ENCODE measurements at places on chromosomes 11 and 22. TPM values are rescaled to one million over a fixed set of nuclear protein-coding genes. Genes with fewer than 3 reads are reported as not detected.

QSER1 gene
- total RNA-seq: 10.1 TPM

GRCh38 chr11:85495918-85496317, 131.2 kb downstream of the DLG2 start:
- no peaks in the 10 kb centered on the region for H3K27me3 ChIP-seq
- no peak overlapping the region for H3K4me3 ChIP-seq
- DNase-seq: no peak

DNA sequence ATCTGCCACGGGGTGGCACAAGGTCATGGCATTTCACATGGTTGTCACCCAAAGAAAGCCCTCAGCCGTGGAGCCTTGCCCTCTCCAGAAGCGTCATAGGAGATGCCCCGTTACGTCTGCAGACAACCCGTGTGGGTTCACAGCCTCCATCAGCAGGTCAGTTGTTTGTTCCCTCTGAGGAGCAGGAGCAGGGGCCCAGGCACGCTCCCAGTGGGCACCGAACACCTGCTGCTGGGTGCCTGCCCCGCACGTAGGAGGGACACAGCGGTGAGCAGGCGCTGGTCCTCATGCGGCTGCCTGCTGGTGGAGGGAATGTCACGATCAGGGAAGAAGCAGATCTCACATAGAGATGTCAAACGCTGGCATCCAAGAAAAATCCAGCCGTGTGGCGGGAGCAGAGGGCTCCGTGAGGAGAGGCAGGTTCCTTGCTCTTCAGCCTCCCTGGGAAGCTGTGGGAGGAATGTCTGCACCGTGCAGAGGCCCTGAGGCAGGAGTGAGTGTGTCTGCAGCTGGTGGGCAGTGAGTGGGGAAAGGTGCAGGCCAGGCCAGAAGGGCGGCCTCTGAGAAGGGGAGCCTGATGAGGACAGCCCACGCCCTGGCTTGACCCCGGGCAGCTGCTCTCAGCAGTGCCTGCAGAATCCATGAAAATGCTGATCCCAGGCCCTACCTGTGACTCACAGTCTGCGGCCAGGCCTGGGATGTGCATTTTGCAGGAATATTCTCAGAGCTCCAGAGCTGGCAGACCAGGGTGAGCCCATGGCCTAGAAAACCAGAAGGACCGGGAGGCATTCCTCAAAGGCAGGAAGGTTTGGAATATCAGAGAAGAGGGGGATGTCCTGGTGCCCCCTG, 36.4 kb upstream of the TH start:
- H3K36me3 ChIP-seq: no peaks in the 10 kb centered on the region
- no peak overlapping the region for H3K4me3 ChIP-seq
- no peak for DNase-seq
- no peaks in the 10 kb centered on the region for H3K27me3 ChIP-seq
- H3K27ac ChIP-seq: no peak overlapping the region
- peaks cover 6% of the 10 kb centered on the region for H3K4me1 ChIP-seq

DNA sequence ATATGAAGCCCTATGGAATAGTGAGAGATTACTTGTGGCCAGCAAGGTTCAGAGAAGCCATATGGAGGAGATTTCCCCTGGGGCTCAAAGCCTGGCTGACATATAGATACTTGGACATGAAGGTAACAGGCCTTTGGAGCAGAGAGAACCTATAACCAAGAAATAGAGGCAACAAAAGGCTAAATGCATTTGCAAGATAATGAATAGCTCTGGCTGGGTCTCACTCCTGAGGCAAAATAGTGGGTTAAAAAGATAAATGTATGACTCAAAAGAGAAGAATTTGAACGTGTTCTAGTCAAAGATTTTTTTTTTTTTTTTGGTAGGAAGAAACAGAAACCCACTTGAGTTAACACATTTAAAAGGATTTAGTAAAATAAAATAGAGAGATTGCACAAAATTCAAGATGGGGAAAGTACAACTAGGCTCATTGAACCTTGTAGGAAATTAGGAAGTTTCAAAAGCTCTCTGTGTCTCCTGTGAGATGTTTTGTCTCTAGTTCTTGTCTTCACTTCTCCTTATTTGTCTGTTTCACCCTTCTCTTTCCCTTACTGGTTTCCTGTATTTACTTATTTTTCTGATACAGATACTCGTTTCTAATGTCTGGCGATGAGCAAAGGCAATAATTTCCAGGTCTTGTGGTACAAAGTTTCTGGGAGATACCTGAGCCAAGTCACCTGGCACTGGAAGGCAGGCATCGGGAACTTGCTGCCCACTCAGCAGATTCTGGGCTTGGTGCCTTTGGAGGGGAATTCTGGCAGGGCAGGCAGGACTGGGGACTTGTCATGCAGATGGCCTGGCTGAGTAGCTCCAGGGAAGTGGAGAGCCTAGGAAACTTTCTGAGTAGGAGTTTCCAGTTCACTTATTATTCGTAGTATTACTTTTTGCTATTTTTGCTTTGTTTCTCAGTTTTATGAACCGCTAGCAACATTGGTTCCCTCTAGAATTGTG, 49.2 kb upstream of the SESN3 start:
- no peak overlapping the region for H3K27ac ChIP-seq
- H3K4me3 ChIP-seq: no peak overlapping the region
- H3K27me3 ChIP-seq: no peaks in the 10 kb centered on the region

SHANK3 gene
- not detected for total RNA-seq

DNA sequence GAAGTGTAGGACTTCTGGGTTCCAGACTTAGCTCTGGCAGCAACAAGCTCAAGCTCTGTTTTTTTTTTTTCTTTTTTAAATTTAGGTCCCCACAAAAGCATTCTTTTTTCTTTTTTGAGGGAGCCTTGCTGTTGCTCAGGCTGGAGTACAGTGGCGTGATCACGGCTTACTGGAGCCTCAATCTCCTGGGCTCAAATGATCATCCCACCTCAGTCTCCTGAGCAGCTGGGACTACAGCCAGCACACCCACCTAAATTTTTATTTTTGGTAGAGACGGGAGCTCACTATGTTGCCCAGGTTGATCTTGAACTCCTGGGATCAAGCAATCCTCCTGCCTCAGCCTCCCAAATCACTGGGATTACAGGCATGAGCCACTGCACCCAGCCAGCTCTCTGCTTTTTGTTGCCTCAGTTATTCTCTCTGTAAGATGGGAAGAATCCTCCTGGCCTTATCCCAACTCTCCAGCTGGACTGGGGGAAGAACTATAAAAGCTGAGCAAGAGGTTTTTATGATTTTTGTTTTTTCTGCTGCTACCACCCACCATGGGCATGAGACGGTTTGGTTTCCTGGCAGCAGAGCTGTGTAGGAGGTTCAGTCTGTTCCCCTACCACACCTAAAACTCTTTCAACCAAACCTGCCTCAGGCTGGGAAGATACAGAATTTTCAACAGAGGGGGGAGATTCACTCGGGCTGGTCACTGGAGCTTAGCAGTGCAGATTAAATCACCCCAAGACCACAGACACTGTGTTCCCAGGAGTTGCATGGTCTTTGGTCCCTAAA, 11.6 kb upstream of the MTFP1 start:
- H3K4me3 ChIP-seq: no peak overlapping the region
- no peaks in the 10 kb centered on the region for H3K27me3 ChIP-seq
- peaks cover 21% of the 10 kb centered on the region for H3K4me1 ChIP-seq
- H3K27ac ChIP-seq: no peak overlapping the region
- no peak for DNase-seq

OR4C6 gene
- total RNA-seq: not detected

RIMBP3C gene
- 0.14 TPM for total RNA-seq

- peaks cover 7% of the 10 kb centered on the region for H3K36me3 ChIP-seq
- H3K27ac ChIP-seq: no peak overlapping the region
- no peaks in the 10 kb centered on the region for H3K27me3 ChIP-seq
- no peak overlapping the region for H3K4me3 ChIP-seq
- DNase-seq: no peak
- no peaks in the 10 kb centered on the region for H3K4me1 ChIP-seq
Observed at GRCh38 chr11:85710917-85711316, 24.9 kb upstream of the CCDC89 start.

APOL1 gene
- total RNA-seq: 6.4 TPM

TMEM126B gene
- total RNA-seq: 16.8 TPM

DNA sequence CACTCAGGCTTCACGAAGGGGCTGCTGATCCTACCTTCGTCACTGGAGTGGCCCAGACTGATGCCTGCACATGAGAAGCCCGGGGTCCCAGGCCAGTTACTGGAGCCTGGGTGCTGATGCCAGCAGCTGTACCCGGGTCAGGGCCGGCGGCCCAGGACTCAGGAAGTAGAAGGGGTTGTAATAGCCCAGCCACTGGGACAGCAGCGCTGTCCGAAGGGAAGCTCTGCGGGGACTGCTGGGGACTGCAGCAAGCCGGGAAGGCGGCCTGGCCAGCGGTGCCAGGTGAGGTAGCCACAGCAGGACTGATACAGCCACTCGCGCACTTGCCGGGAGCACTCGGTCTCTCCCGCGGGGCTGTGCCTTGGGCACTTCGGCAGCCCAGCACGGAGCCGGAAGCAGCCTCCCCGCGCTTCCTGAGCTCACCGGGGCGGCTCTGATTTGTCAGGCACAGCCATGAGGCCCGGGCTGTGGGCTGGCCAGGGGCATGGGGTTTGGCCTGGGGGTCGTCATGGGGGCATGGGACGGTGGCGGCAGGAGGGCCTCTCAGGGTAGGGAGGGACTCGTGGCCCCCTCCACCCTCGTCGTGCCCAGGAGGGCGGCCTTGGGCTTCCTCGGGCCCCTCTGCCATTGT, 13.9 kb upstream of the OR8K1 start:
- no peak for DNase-seq
- H3K27ac ChIP-seq: no peak overlapping the region
- no peak overlapping the region for H3K4me3 ChIP-seq
- H3K4me1 ChIP-seq: no peaks in the 10 kb centered on the region
- no peaks in the 10 kb centered on the region for H3K27me3 ChIP-seq

UPK3A gene
- not detected for total RNA-seq

DNA sequence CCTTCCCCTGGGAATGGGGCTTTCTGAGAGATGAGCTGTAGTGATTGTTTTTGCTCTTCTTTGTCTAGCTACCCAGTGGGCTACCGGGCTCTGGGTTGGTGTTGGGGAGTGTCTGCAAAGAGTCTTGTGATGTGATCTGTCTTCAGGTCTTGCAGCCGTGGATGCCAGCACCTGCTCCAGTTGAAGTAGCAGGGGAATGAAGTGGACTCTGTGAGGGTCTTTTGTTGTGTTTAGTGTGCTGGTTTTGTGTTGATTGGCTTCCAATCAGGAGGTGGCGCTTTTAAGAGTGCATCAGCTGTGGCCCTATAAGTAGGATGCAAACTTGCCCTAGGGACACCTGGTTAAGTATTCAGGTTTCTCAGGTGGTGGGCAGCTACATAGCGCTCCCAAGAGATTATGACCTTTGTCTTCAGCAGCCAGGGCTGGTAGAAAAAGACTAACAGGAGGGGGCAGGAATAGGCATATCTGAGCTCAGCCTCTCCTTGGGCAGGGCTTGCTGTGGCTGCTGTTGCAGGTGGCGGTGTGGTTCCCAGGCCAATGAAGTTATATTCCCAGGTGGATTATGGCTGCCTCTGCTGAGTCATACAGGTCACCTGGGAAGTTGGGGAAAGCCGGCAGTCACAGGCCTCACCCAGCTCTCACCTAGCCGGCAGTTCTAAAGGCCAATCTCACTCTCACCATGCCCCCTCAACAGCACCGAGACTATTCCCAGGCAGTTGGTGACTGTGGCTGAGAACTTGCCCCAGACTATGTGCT, 315.7 kb upstream of the C11orf87 start:
- H3K36me3 ChIP-seq: no peaks in the 10 kb centered on the region
- no peak for DNase-seq
- no peak overlapping the region for H3K27ac ChIP-seq
- no peaks in the 10 kb centered on the region for H3K27me3 ChIP-seq

LDHAL6A gene
- total RNA-seq: not detected

DNA sequence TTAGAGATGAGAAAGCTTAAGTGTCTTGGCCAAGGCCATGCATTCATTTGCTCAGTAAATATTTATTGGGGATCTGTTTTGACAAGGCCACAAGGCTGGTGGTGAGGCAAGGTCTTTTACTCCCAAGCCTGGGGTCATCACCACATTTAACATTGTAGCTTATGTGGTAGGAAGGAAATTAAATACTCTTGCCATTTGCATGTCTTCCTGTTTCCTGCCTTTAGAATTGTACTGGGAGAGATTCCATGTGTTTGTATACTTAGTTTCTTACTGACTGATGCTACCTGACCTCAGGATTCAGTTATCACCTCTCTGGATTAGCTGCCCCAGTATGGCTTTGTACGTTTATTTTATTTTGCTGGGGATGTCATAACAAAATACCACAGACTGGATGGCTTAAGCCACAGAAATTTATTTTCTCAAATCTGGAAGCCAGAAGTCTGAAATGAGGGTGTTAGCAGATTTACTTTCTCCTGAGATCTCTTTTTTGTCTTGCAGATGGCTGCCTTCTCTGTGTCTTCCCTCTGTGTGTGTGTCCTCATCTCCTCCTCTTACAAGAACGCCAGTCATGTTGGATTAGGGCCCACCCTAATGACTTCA, 44.8 kb downstream of the SPECC1L start:
- H3K4me3 ChIP-seq: no peak overlapping the region
- no peak for DNase-seq
- no peaks in the 10 kb centered on the region for H3K4me1 ChIP-seq

SF1 gene
- total RNA-seq: 1,657 TPM

HTR3A gene
- not detected for total RNA-seq

Data from CD4-positive, alpha-beta T cell (primary cell).